A549 treated with AZD2906 at 1 μM for 4 hours (cell line): ENCODE measurements at places on chromosomes 5 and 9. TPM values are rescaled to one million over a fixed set of nuclear protein-coding genes. Genes with fewer than 3 reads are reported as not detected.

Gene NR4A3
- 1.5 to 2.1 TPM (median 1.9 TPM) in 5 replicates for total RNA-seq

Gene STKLD1
- total RNA-seq, result 0.50 to 0.92 TPM (median 0.64 TPM) in 5 replicates

Gene ADAMTS16
- total RNA-seq, result 1.3 to 2.8 TPM (median 1.4 TPM) in 5 replicates

Gene BAAT
- 0.31 to 0.49 TPM (median 0.46 TPM) in 5 replicates for total RNA-seq

Gene SPINK7
- total RNA-seq, result not detected in 5 replicates

Gene PPP2R2B
- 0.03 to 0.14 TPM (median 0.10 TPM) in 4 of 5 replicates, not detected in the other for total RNA-seq

Gene SCGB3A2
- not detected in 5 replicates for total RNA-seq

Gene FREM1
- total RNA-seq, result not detected in 5 replicates

Gene APBB3
- 3.6 to 7.1 TPM (median 5.5 TPM) in 5 replicates for total RNA-seq

Gene ARHGEF37
- total RNA-seq, result 2.4 to 2.8 TPM (median 2.6 TPM) in 5 replicates

Gene NSMF
- total RNA-seq, result 31.6 to 45.3 TPM (median 40.2 TPM) in 5 replicates

Gene FAXDC2
- total RNA-seq, result 0.29 to 0.37 TPM (median 0.35 TPM) in 5 replicates

Gene LCN10
- 0.03 to 0.14 TPM in 2 of 5 replicates, not detected in the others for total RNA-seq

Gene STK32A
- 0.13 to 0.40 TPM (median 0.22 TPM) in 5 replicates for total RNA-seq

Gene PGM5
- not detected in 5 replicates for total RNA-seq

Gene ANKRD20A1
- total RNA-seq, result 0.82 to 2.4 TPM (median 1.2 TPM) in 5 replicates

Gene NEK6
- 52.2 to 67.2 TPM (median 63.0 TPM) in 5 replicates for total RNA-seq

Gene GAPT
- total RNA-seq, result not detected in 5 replicates

Gene CNTNAP3
- total RNA-seq, result 8.0 to 10.7 TPM (median 8.8 TPM) in 5 replicates

Gene PITX1
- total RNA-seq, result 23.2 to 32.2 TPM (median 31.1 TPM) in 5 replicates

Gene DEPDC1B
- 12.9 to 17.5 TPM (median 15.0 TPM) in 5 replicates for total RNA-seq

Gene CATSPER3
- 0.15 to 0.49 TPM (median 0.39 TPM) in 5 replicates for total RNA-seq

Gene ADAMTS19
- not detected in 5 replicates for total RNA-seq

Gene PLAC8L1
- total RNA-seq, result 0.14 to 0.30 TPM in 2 of 5 replicates, not detected in the others

Gene GLIPR2
- total RNA-seq, result 7.0 to 8.6 TPM (median 8.5 TPM) in 5 replicates

Gene MEIKIN
- total RNA-seq, result not detected in 5 replicates

Gene NHP2
- total RNA-seq, result 387 to 490 TPM (median 405 TPM) in 5 replicates

Gene KLHL3
- 0.08 to 0.49 TPM (median 0.23 TPM) in 5 replicates for total RNA-seq
